ENCODE measurements at places on chromosomes 6 and 20.

DNA sequence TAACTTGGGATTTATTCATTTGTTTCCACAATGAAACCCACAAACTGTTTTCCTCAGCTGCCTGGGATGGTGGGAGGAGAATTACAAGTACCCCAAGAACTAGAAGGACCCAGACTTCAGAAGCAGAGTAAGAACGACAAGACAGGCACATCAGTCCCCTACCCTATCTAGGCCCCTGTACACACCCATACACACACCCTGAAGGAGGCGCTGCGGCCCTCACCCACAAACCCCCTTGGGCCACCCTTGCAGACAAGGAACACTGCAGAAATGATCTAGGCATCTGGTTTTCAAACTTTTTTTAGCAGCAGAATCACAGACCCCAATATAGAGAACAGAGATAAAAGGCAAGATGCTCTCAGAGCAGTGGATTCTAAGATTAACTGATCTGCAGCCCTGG, 55.0 kb downstream of the TRERF1 start:
- DNase-seq, result no peak

- no peak for DNase-seq
These were observed 88.8 kb downstream of the SASH1 start for GRCh38 chr6:148431413-148431812.

GRCh38 chr20:35878113-35878625, 76.1 kb downstream of the SCAND1 start:
- no peak for DNase-seq

GRCh38 chr6:57183336-57183735, 11.2 kb downstream of the BAG2 start:
- no peak for DNase-seq

- DNase-seq, result no peak
These were observed 51.5 kb upstream of the ARID1B start for GRCh38 chr6:156725712-156726111.

DNA sequence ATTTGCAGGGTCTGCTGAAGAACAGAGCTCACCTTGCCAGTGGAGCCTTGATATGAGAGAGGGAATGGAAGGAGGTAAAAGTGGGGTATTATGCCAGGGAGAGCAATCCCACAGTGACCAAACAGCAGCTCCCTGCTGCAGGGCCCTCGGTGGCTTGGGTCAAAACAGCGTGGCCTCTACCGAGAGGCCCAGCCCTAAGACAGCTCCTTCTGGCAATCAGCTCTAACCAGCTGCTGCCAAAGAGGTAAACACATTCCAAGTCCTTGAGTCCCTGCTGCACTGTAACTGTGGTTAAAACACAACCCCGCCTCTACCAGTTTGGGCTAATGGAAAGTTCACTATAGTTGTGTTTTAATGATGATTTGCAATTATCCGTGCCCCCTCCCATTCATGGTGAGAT, 1.4 kb upstream of the DAAM2 start:
- no peak for DNase-seq

- no peak for DNase-seq
These were observed 40.0 kb downstream of the HEBP2 start for GRCh38 chr6:138443979-138444378.

- DNase-seq, result no peak
These were observed 46.7 kb downstream of the DOP1A start for GRCh38 chr6:83114164-83114563.

GRCh38 chr6:169174516-169175359, 78.9 kb downstream of the THBS2 start:
- DNase-seq, result no peak

DNA sequence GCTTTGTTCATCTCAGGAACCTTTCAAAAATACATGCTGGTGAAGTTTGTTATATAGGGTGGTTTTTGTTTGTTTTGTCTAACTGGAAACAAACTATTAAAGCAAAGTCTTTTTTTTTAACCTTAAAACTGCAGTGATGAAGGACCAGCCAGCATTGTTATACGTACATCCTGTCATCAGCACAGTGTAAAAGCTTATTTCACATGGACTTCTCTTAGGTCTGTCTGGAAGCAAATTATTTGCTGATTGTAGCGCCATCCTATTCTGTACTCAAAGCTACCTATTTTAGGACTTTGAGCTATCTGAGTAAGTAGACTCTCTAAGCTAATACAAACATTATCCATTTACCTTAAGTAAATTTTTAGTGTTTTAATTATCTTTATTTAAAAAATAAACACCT, 61.7 kb downstream of the SNX9 start:
- no peak for DNase-seq

DNA sequence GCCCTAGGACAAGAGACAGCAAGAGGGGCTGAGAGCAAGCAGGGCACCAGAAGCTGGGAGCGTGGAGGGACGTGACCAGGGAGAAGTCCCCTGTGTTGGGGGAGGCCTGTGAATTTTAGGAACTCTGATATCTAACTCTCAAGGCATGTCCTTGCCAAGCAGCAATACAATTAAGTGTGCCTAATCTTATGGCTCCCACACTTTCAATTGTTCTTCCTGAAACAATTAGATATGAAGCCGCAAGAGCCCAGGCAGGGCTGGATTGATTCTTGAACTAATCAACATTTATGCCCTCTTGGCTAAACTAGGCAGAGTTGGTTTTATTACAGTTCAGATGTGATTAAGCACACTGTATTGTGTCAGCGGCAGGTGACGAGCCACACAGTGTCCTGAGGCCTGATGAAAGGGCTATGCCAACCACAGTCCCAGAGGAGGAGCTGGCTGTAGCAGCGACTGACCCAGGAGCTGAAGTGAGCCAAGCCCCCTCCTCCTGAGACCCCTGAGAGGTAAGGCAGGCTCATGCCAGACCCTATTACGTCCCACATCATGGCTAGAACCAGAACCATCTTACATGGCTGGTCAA, 4.2 kb upstream of the MAVS start:
- no peak for DNase-seq

DNA sequence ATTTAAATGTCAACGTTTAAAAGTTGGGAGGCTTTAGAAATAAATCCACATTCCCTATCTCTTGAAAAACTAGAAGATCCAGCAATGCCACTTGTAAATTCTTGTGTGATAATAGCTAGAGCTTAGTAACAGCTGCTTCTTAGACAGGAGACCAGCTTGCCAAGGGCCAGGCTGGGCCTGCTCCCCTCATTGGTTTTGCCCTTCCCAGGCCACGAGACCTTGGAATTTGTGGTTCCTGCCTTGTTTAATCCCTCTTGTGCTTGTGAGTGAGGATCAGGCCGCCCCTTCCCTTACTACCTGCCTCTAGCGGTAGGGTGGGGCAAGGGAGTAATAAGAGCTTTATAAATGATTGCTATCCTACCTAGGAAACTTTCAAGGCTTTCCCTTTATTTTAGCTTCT, 363.5 kb downstream of the SYNE1 start:
- DNase-seq, result no peak

- no peak for DNase-seq
These were observed 89.7 kb downstream of the SERAC1 start for GRCh38 chr6:158078320-158078719.

DNA sequence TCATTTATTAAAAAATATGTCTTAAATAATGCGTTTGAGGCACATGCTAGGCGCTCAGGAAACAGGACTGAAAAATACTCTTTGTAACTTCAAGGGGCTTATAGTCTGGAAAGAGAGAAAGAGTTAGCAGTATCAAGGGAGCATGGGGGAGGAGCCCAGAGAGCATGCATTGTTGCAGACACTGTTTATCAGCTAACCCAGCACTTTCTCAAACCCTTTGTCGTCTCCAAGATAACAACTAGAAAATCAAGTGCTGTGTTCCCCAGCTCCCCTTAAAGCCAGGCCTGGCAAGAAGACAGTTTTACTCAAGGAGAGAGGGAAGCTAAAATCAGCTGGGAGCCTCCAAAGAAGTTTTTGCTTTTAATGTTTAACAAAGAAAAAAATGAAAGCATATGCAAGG, 98.4 kb downstream of the PERP start:
- DNase-seq, result no peak
